ENCODE measurements at places on chromosomes 2 and 18.

DNA sequence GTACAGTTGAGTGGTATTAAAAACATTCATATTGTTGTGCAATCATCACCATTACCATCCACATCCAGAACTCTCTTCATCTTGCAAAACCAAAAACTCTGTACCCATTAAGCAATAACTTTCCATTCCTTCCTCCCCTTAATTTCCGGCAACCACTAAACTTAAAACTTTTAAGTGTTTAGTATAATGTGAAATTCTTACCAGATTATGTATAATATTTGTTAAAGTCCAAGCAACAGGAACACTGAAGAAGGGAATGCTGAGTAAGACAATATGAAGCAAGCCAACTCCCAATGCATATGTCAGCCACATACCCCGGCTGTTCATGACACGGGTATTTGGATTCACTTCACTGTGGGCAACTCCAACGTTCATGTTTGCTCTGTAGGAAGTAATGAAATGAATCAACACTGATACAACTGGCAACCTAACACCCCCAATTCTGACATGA lies 1.9 kb downstream of the ORMDL1 start:
- DNase-seq = no peak

DNA sequence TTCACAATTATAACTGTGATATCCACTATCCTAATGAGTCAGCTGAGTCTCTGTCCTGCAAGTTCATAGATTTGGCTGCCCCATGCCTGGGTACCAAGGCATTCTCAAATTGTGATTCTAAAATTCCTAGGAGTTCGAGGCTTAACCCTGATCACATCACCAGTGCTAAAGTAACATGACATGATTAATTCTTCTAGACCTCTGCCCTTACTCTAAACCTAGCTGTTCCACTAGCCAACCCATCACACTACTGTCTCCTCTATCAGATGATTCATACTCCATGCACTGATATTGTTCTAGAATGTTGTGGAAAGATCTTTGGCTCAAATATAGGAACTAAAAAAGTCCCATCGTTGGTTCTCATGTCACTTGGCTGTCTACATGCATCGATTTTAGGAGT lies 487.6 kb downstream of the PIK3C3 start:
- no peak for DNase-seq

GRCh38 chr2:216911886-216912285 lies 52.0 kb upstream of the TNP1 start:
- DNase-seq = no peak

DNA sequence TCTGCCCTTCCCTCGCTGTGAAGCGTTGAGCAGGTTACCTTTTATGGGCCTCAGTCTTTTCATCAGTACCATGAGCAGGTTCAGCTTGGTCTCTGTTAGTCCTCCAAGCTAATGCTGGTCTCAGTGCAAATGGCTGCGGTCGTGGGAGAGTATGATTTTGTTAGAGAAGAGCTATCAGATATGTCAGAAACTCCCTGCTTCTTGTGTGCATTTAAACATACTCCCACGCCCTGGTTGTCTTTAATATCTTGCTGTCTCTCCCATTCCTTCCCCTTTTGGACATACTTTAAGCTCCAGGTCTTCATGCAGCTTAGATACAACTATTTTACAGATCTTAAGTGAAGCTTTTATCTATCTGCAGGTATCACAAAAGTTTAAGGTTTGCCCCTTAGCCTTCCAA lies 62.9 kb downstream of the EFR3B start:
- no peak for DNase-seq

DNA sequence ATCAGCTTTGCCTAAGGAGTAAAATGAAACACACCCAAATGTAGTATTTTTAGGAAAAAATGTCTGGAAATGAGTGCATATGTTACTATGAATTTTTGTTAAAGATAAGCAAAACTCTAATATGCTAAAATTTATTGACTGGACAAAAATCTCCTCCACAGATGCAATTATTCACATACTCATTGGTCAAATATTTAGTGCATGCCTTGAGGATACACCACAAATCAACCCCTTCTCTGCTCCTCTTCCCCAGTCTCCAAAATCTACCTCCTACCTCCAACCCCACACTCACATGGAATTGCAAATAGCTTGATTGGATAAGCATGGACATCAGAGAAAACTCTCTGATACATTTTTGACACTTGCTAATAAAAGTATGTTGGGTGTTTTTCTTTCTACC lies 95.6 kb upstream of the CDC42EP3 start:
- no peak for DNase-seq

GRCh38 chr2:236871500-236872001 lies 214.1 kb upstream of the COPS8 start:
- DNase-seq = peak; percentile 42

GRCh38 chr2:43041661-43042360 lies 184.6 kb downstream of the ZFP36L2 start:
- no peak for DNase-seq

- DNase-seq = no peak
These were observed 1.4 kb upstream of the CAB39 start for GRCh38 chr2:230711224-230711623.

DNA sequence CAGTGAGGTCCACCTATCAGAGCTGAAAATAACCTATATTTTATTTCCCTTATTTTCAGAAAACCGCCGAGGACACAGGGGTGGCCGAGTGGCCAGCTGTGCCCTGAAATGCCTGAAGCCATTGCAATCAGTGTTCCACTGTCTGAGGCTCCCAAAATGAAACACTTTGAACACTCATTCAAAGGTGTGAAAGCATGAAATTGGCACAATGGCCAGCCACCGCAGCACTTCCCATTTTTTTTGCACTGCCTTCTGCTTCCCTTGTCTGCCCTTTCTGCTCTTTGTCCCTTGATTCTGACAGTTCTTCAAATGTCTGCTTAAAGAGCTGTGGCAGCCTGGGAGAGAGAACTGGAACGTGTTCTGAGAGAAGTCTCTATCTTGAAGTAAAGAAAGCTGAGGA lies 1127.5 kb upstream of the CELF4 start:
- no peak for DNase-seq

GRCh38 chr2:113937501-113937900 lies 47.6 kb downstream of the ACTR3 start:
- no peak for DNase-seq

DNA sequence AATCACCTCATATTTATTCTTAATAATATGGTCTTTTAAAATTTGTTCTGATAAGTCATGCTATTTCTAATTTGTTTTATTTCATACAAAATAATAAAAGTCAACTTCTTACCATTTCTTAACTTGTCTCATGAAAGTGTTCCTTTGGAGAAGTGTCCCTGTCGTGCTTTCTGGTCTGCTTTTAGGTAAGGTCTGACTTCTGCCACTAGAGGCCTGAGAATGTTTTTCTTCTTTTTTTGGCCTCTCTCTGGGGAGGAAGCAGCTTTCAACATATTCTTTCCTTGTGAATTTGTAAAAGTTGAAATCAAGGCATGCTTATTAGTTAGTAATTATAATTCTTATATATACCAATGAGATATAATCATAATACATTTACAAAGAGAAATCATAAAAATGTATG lies 39.4 kb downstream of the MAP2 start:
- DNase-seq = no peak

DNA sequence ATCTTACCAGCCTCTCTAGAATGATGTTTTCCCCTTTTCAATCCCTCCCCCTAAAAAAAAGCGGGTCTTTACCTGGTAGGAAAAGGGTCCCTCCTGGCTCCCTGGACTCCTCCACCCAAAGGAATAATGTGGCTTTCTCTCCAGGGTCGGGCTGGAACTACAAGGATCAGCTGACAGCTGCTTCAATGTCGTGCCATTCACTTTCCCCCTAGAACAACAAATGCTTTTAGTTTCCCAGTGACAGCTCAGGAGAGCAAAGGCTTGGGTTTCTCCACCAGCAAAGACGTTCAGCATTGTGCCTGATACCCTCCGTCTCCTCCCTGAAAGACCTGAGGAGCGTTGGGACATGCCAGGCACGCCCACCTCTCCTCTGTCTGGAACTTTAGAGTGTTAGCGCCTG lies 173.8 kb upstream of the SIX3 start:
- DNase-seq = no peak

DNA sequence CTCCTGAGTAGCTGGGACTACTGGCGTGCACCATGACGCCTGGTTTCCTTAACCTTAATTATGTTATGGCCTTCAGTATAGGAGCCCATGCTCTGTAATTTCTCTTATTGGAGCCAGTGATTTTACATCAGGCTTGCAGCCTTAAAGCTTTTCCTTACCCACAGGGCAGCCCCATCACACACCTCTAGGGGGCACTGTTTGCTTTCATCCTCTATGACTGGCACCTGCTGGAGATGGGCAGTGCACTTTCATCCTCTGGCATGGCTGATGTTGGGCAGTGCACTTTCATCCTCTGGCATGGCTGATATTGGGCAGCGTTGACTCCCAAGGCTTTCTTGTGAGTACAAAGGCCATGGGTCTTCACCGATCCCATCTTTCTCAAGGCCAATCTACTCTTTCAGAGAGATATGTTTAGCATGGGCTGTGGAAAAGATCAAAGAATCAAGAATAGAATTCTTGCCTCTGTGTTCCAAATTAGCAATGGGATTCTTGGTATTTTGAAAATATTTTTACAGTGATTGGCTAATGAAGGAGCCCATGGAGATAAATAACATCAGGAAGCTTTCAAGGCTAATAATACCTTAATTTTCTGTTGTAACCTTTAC lies 80.7 kb upstream of the MEX3C start:
- DNase-seq = no peak

DNA sequence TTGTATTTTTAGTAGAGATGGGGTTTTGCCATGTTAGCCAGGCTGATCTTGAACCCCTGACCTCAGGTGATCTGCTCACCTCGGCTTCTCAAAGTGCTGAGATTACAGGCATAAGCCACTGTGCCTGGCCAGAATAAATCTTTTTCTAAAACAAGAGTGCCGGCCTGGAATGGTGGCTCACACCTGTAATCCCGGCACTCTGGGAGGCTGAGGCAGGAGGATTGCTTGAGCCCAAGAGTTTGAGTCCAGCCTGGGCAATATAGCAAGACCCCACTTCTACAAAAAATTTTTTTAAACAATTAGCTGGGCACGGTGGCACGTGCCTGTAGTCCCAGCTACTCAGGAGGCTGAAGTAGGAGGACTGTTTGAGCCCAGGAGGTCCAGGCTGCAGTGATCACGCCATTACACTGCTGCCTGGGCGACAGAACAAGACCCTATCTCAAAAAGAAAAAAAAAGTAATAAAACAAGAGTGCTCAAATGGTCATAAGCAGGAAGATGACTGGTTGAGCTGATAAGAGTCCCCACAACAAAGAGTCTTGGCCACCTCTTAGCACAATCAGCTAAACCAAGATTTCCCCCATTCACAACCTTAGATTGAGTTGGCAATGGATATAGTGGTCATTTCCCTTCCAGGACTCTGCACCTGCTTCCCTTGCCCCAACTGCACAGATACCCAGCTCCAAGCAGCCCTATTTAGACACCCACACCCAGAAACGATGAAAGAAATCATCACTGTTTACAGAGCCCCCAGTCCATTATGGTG lies 5.8 kb upstream of the UCN start:
- DNase-seq = no peak

- DNase-seq = no peak
These were observed 14.0 kb downstream of the MCFD2 start for GRCh38 chr2:46901611-46902010.

DNA sequence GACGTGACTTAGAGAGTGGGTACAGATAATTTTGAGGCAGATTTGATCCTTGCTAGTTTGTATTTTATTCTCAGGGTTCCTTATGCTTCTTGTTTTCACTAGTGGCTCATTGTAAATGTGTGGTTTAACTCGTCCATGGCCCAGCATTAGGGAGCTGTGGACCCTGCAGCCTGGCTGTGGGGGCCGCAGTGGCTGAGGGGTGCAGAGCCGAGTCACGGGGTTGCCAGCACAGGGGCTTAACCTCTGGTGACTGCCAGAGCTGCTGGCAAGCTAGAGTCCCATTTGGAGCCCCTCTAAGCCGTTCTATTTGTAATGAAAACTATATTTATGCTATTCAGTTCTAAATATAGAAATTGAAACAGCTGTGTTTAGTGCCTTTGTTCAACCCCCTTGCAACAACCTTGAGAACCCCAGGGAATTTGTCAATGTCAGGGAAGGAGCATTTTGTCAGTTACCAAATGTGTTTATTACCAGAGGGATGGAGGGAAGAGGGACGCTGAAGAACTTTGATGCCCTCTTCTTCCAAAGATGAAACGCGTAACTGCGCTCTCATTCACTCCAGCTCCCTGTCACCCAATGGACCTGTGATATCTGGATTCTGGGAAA lies 269.9 kb downstream of the MYT1L start:
- no peak for DNase-seq

- no peak for DNase-seq
These were observed 138.5 kb upstream of the DLX2 start for GRCh38 chr2:172241222-172241621.

DNA sequence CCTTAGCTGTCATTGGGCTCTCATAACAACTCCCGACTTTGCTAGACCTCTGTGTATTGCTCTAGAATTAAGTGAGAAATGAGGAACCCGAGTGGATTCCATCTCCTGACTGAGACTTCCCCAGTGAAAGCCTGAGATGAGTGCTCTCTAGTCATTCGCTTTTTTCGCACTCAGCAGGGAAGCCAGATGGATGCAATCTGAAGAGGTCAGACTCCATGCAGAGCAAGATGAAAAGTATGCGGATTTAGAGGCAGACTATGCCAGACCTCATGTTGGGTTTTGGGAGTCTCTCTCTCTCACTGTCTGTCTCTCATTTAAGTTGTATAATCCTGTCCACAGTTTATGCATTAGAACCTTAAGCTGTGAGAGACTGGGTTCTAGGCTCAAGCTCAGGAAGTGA lies 88.6 kb downstream of the SLC5A7 start:
- DNase-seq = no peak

DNA sequence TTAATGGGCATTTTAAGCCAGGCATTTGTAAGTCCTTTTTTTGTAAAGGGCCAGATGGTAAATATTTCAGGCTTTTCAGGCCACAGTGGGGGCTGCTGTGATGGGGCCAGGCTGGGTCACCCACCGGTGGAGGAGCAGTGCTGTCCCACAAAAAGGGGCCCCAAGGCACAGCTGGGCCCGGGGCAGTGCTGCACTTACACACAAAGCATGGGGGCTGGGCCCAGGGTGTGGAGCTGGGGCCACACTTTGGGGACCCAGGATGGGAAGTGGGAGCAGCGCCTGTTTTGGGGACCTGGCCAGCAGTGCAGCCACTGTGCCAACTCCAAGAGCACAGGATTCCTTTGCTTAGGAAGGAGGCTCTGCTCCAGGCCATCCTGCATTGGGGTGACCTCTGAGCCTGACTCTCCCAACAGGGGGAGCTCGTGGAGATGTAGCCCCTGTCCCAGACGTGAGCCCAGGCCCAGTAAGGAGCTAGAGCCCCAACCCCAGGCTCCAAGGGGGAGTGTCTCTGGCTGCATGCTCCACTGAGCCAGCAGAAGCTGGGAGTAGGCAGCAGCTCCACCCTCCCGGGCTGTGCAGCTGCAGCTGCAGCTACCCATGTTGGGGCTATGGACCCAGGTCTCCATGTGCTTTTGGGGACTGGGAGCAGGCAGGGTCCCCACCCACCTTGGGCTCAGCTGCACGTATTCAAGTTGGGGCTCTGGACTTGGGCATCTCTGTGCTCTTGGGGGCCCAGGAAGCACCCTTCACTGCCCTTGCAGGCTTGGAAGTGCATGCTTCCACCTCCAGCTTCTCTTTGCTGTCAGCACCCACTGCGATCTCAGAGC lies 1036.5 kb upstream of the CNTNAP5 start:
- DNase-seq = no peak

Measured in C1 segment of cervical spinal cord (tissue), 14 donors.